ENCODE measurements at places on chromosomes 7 and 10.

DNA sequence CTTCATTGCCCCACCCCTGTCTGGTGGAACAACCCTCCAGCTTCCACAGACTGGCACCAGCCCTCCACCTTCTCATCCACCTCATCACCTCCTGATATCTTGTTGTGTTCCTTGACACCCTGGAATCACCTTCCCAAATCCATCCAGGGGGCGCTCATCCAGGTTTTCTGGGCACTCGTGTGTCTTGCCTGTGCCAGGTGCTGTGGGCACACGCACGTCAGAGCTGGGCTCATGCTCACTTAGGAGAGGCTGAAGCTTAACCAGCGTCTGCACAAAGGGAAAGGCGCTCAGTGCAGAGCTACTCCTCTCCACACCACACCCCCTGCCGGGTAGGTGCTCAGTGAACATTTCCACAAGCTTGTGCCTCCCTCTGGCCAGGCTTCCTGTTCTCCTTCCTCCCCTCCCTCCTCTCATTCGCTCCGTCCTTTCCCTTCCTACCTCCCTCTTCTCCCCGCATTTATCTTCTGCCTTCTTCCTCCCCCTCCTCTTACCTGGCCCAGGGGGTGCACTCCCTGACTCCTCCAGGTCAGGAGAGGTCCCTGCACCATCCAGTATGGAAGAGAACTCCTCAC lies 4.8 kb downstream of the ADCYAP1R1 start:
- DNase-seq = no peak

GRCh38 chr7:50982626-50983025 lies 199.9 kb upstream of the GRB10 start:
- no peak for DNase-seq

DNA sequence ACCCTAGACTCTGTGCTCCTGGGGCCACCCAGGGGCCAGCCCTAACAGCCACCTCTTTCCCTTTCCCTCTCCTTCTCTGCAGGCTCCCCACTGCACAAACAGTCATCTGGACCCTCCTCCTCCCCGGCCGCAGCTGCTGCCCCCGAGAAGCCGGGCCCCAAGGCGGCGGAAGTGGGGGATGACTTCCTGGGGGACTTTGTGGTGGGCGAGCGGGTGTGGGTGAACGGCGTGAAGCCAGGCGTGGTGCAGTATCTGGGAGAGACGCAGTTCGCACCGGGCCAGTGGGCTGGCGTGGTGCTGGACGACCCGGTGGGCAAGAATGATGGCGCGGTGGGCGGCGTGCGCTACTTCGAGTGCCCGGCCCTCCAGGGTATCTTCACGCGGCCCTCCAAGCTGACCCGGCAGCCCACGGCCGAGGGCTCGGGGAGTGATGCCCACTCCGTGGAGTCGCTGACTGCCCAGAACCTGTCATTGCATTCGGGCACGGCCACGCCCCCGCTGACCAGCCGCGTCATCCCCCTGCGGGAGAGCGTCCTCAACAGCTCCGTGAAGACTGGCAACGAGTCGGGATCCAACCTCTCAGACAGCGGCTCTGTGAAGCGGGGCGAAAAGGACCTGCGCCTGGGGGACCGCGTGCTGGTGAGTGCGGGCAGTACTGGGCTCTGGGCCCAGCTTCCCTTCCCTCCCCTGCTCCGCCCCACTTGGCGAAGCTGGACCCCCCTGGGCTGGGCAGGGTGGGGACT lies 49.3 kb downstream of the CLIP2 start:
- DNase-seq = no peak

DNA sequence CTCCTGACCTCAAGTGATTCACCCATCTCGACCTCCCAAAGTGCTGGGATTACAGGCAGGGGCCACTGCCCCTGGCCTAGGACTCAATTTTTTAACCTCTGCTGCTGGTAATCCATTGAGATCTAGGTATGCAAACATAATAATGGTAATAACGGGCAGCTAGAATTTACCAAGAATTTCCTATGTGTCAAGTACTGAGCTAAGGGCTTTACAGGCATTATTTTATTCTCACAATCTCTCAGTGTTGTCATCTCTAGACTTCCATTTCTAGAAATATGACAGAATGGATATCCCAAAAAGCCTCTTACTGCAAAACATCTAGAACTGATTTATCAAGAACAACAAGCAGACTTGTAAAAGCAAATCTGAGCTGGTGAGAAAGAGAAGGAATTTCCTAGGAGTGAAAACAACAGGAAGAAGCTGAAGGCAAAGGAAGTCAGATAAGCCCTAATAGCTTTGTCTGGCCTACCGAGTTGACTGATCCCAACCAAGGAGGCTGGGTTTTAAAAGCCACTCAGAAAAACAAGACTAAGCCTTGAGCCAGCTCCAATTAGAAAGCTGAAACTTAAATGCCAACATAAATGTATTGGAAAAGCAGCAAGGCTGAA lies 70.6 kb downstream of the CCDC71L start:
- DNase-seq = no peak

GRCh38 chr10:106832846-106833245 lies 331.7 kb downstream of the SORCS1 start:
- no peak for DNase-seq

- DNase-seq = no peak
Measured at GRCh38 chr7:133108023-133108422, 26.1 kb upstream of the CHCHD3 start.

- no peak for DNase-seq
Measured at GRCh38 chr10:59135275-59135674, 41.2 kb upstream of the PHYHIPL start.

DNA sequence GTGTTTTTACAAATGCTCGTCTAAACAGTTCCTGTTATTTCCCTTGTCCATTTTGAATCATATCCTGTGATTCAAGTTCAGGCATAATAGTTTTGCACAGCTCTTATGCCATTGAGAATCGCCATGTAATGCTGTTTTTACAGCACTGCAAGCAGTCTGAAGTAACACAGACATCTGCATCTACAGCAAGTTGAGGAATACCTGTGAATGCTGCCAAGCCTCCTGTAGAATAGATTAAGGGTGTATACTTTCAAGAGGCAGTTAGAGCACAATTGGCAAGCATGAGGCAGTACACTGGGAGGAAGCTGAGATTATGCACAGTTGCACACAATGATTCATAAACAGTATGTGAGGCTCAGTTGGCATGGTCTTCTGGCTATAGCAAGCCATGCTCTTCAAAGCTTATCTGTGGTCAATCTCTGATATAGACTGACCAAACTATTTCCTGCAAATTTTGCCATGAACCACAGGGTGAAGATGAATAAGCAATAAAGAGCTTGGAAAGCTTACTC lies 121.9 kb upstream of the AKR1E2 start:
- DNase-seq = no peak

DNA sequence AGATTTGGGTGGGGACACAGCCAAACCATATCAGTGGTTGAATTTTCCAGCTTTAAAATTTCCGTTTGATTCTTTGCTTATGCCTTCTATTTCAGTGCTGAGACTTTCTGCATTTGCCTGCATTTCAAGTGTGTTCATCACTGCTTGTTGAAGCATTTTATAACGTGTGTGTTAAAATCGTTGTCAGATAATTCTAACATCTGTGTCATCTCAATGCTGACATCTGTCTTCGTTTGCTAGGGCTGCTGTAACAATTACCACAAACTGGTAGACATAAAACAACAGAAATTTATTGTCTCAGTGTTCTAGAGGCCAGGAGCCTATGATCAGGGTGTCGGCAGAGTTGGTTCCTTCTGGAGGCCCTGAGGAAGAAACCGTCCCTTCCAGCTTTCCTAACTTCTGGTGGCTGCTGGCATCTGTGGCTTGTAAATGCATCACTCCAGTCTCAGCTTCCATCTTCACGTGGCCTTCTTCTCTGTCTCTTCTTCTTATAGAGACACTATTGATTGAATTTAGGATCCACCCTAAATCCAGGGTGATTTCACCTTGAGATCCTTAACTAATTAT lies 71.1 kb upstream of the SDK1 start:
- DNase-seq = no peak

DNA sequence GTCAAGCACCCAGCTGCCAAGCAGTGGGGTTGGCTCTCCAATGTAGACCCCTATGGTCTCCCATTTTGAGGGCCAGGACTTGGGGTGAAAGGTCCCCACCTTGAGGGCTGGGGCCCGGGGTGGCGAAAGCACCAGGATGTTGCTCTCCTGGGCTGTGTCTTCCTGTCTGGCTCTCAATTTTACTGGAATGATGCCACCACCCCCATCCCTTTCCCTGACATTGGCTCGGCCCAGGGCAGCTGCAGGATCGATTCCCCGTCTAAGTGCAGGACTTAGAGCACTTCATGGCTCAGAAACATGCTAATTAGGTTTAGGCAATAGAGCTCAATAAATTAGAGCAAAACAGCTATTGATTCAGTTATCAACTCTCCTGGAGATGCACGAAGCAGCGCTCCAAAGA lies 27.0 kb upstream of the HSPA12A start:
- DNase-seq = no peak

GRCh38 chr10:26468700-26469099 lies 30.6 kb downstream of the APBB1IP start:
- DNase-seq = no peak

- DNase-seq = peak; percentile 47
Measured at GRCh38 chr7:75795831-75796285, 17.7 kb downstream of the CCL24 start.

- DNase-seq = no peak
Measured at GRCh38 chr7:46352004-46352954, 431.2 kb upstream of the IGFBP3 start.

DNA sequence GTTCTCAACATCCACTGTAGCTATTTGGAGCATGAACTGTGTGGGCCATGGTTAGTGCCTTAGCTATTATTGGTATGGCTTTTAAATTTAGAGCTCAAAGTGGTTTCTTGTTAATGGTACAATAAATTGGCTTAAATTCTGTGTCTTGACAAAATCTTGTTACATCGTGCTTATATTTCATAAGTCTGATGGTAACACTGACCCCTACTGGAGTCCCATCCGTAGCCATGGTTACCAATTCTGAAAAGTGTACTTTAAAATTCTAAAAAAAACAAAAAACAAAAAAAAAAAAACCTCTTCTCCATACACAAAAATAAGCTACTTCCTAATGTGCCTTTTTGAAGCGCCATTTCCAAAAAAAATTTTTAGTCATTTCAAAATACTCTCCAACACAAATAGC lies 6.4 kb upstream of the RPP30 start:
- DNase-seq = no peak

- DNase-seq = no peak
Measured at GRCh38 chr10:72754275-72755032, 62.5 kb downstream of the MCU start.

- peak; percentile 43 for DNase-seq
Measured at GRCh38 chr10:76885816-76886215, 751.8 kb downstream of the KCNMA1 start.

DNA sequence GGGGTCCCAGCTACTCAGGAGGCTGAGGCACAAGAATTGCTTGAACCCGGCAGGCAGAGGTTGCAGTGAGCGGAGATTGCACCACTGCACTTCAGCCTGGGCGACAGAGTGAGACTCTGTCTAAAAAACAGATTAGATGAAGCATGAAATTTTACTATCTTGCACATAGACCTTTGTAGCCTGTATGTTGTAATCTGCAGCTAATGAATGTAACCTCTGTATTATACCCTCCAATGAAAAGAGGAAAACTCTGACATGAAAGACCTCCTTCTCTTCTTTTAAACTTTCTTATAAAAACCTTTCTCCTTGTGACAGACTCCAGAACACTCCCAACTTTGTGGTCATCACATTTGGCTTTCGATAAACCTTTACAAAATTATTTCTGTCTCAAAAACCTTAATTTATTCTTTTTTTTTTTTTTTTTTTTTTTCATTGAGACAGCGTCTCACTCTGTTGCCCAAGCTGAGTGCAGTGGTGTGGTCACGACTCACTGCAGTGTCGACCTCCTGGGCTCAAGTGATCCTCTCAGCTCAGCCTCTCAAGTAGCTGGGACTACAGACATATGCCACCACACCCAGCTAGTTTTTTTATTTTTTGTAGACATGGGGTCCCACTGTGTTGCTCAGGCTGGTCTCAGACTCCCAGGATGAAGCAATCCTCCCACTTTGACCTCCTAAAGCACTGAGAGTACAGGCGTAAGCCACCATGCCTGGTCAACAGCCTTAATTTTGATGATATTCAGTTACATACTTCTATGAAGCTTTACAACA lies 97.4 kb downstream of the SVOPL start:
- DNase-seq = no peak

GRCh38 chr7:94612661-94613060 lies 43.3 kb downstream of the SGCE start:
- no peak for DNase-seq

GRCh38 chr10:69629897-69630650 lies at the start of gene FAM241B:
Gene FAM241B (plus strand): TSS chr10:69630247. CDS start chr10:69631744, 1,497 bp downstream.
- DNase-seq = peak; percentile 72

- DNase-seq = no peak
Measured at GRCh38 chr7:81934596-81935301, 164.9 kb upstream of the HGF start.

- no peak for DNase-seq
Measured at GRCh38 chr7:57646901-57647246, 196.9 kb downstream of the ZNF716 start.

DNA sequence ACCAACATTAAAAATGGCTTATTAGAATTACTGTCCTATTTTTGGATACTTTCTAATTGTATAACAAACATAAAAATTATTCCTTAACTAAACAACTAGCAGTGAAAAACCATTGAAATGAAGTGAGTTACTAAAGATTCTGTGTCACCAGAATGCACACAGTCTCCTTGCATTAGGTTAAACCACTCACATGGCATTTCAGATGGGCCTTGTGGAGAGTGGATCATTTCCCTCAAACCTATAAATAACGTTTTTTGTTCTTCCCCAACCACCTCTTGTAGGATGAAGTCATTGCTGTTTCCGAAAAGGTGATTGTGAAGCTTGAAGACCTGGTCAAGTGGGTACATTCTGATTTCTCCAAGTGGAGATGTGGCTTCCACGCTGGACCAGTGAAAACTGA lies 38.4 kb downstream of the ARID5B start:
- no peak for DNase-seq

DNA sequence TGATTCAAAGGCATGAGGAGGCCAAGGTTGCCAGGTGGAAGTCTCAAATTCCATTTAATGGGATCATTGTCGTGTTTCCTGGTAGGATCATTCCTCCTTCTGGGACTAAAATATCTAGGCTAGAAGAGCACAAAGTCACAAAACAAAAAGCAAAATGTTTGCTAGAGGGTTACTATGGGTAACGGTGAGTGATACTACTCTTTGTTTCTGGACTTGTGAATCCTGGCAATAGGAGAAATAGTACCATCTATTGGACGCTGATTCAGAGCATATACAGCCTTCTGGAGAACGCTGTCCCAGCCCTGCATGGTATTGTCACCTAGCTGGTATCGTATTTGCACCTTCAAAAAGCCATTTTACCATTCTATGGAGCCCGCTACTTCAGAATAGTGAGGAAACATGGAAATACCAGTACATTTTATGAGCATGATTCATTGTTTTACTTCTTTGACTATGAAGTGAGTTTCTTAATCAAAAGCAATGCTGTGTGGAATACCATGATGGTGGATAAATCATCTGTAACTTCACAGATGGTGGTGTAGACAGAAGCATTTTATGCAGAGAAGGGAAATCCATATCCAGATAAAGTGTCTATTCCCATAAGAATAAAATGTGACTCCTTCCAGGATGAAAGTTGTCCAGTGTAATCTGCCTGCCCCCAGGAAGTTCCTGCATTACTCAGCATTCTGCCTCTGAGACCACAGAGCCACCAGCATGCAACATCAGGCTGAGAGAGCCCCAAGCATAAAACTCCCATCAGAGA lies 361.0 kb downstream of the ETV1 start:
- no peak for DNase-seq

All from left colon (tissue), 2 donors.